ENCODE measurements at places on chromosomes 13 and 19.

DNA sequence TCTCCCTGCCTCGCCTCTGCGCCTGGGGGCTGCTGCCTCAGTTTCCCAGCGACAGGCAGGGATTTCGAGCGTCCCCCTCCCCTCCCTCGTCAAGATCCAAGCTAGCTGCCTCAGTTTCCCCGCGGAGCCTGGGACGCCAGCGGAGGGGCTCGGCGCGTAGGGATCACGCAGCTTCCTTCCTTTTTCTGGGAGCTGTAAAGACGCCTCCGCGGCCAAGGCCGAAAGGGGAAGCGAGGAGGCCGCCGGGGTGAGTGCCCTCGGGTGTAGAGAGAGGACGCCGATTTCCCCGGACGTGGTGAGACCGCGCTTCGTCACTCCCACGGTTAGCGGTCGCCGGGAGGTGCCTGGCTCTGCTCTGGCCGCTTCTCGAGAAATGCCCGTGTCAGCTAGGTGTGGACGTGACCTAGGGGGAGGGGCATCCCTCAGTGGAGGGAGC is 722 bp upstream of the ICAM1 start:
- no peak for DNase-seq

DNA sequence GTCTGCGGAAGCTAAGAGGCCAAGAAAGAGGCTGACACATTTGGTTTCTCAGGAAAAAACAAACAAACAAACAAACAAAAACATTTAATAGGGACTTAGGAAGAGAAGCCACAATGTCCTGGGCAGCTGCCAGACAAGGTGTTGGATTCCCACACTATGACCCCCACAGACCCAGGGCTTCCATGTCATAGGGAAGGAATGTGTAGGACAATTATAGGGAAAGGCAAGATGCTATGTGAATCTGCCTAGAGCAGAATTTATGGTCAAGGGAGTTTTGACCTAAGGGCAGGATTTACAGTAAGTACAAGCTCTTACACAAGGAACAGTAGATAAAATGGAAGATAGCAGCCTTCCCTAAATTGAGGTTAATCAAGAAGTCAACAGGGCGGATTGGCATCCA is 9.1 kb upstream of the CDADC1 start:
- DNase-seq: no peak

GRCh38 chr13:99303863-99304521 is 3.2 kb downstream of the GPR183 start:
- DNase-seq: no peak

GRCh38 chr19:37975071-37975470 is 68.1 kb downstream of the SIPA1L3 start:
- DNase-seq: no peak

- DNase-seq: no peak
Observed at GRCh38 chr13:100552755-100553154, 35.8 kb downstream of the GGACT start.

DNA sequence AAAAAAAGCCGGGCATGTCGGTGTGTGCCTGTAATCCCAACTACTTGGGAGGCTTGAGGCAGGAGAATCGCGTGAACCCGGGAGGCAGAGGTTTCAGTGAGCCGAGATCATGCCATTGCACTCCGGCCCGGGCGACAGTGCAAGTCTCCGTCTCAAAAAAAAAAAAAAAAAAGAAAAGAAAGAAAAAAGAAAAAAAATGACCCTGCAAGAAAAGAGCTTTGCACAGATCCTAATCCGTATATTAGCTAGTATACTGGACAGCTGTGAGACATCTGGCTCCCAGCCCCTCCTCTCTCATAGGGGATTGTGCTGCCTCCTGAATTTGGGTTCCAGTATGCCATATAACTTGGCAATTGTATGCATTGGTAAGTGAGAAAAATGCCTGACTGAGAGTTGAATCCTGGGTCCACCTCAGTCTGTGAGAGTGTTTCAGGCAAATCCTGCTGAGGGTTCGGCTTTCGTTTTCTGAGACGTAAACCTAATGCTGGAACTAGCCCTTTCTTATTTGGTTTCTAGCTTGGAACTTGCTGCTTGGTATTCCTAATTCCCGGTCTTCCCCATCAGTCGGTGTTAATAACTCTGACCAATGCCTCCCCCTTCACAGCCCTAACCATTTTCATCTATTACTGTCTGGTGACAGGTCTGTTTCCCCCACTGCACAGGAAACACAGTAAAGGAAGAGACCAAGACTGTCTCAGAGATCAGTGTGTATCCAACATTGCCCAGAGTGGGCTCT is 1.3 kb upstream of the AKT2 start:
- DNase-seq: no peak

DNA sequence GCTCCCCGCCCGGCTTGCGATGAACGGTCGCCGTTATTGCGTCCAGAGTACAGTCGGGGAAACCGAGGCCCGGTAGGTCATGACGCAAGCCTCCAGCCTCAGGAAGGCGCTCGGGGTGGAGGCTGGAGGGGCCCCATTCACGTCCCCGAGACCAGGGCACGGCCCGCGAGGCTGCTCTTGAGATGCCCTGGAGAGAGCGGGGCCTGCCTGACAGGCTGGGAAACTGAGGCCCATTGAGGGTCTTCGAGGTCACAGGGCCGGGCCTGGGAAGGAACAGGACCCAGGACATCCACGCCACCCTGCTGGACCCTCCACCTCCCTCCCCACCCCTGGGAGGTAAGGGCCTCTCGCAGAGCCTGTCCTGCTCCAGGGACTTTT is 367 bp downstream of the NDUFS7 start:
- no peak for DNase-seq

DNA sequence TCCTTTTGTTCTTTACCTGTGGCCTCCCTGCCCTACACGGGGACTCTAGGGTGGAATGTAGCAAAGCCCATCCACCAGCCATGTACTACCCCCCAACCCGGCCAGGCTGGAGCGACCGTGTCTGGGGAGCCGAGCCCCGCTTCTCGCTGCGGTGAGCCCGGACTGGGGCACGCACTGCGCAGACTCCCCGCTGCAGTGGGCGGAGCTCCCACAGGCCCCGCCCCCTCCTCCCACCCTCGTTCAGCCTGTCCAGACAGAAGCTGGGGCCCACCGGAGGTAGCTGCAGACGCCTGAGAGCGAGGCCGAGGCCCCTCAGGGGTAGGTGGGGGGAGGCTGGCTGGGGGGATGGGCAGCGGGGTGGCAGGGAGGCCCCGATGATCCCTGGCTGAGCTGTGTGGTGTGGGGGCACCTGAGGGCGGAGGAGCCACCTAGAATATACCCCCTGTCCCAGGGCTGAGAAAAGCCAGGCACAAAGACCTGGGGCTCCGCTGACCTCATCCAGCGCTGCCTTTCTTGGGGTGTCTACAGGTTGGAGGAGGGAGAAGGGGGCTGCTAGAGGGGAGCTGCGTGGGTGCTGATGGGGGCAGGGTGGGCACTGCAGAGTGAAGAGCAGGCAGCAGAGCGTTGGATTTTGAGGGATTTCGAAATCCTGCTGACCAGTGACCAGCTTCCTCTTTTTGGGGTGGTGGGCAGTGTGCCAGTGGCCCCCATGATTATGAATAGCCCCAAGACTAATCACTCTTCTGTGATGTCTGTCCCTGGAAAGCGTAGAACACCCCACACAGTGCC is 17.3 kb downstream of the PLD3 start:
- no peak for DNase-seq

- DNase-seq: no peak
Observed at GRCh38 chr19:55526216-55527196, 10.4 kb downstream of the SBK2 start.

DNA sequence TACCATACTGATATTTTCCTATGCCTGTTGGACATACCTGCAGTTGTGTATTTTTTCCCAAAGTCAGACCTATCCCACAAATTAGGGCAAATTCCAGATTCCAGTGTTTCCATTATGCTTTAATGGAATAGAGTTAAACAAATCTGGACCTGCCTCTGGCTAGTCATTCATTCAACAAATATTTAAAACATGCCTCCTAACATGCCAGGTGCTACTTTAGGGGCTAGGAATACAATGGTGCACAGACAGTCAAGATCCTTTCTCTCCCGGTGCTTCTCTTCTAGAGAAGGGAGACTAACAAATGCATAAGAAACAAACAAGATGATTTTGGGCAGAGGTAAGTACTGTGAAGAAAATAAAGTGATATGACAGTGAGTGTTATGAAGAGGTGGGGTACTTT is 7.5 kb upstream of the WDFY2 start:
- DNase-seq: no peak

GRCh38 chr13:44331446-44331845 is 42.2 kb upstream of the SERP2 start:
- DNase-seq: no peak

DNA sequence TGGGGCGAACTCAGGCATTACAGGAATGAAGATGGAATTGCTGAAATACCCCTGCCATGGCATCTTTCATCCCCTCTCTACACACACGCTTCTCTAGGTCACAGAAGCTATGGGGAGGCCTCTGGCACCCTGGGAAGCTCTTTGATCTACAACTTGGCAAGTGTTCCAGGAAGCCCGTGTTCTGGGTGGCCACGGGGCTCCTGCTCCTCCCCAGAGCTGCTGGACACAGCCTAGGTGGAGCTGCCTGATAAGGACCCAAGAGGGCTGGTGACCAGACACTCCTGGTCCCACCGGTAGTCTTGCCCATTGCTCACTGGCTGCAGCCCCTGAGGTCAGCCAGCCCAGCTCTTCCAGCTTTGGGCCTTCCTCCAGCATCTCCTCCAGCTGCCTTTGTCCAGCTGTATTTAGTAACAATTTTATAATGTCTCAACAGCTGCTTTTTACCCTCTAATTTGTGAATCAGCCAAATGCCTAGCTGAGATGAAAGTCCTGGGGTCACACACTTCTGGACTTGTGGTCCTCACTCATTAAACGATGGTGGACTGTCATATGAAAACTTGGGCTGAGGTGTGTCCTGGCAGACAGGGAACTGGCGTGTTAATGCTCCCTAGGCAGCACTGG is 72.8 kb upstream of the SPATA13 start:
- no peak for DNase-seq

DNA sequence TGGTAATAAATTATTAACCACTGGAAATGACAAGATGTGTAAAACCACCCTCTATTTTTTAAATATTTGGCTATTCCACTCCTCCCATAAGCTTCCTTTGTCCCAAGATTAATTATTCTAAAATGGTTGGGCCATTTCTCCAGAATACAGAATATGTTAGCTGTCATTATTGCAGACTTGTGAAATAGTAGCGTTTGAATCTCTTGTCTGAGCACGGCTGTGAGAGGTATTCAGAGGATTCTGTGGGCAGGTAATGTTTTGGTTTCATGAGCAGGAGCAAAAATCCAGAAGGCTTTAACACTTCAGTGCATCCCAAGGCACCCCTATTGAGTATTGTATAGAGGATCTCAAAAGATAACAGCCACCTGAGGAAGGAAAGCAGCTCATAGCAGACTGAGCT is 256.0 kb downstream of the UQCRFS1 start:
- DNase-seq: no peak

DNA sequence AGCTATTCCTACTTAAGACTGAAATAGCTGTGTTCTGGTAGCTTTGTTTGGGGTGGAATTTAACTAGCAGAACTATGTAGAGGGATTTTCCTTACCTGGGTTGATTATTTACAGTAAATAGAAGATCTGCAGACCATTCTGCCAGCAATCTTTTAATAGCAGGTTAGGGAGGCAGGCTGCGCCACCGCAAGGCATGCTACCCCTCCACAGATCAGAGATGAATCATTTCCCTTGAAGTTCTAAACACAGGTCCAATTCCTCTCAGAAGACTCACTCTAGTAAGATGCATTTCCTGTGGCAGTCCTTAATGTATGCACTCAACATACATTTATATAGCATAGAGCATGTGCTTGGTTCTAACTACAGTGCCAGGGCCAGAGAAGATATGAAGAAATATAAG is 109.0 kb downstream of the TNFRSF19 start:
- DNase-seq: no peak

- DNase-seq: no peak
Observed at GRCh38 chr13:23003446-23003845, 177.3 kb upstream of the SGCG start.

- DNase-seq: no peak
Observed at GRCh38 chr19:2270157-2270422, 11.9 kb downstream of the PEAK3 start.

GRCh38 chr13:109145631-109146030 is 516.2 kb downstream of the MYO16 start:
- DNase-seq: no peak

GRCh38 chr19:6470173-6470572 is 6.1 kb downstream of the CRB3 start:
- no peak for DNase-seq

GRCh38 chr19:8575467-8575997 is 1.7 kb downstream of the MYO1F start:
- no peak for DNase-seq

DNA sequence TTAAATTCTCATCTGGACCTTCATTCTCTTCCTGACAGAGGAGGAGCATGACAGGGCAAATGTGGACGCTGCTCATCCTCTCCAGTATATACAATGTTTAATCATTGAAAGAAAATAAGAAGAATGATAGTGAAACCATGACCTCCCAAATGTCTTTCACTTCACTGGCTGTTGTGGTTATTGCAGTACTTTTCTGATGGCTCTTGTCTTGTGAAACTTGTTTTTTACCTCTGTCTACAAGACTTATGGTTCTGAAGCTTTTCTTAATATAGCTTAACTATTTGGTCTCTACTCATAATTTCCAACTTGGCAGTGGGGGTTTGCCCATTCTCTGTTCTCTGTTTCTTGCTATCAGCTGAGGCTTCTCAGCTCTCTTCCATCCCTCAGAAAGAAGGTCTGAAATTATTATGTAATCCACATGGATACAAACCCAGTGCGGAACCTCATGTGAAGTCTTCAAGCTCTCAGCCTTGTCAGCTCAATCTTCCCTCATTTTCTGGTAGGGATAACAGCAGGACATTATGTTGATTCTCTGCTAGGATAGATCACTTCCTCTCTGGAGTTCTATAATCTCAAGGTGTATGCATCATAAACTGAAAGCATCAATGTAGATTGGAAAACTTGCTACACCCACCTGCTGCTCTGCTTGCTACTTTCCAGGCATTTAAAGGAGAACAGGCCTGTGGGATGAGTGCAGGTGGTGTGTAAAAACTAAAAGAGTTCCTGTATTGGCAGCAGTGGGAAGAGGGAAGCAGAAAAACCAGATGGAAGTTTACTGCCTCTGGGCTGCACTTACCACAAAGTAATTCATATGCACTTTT is 250.3 kb upstream of the HTR2A start:
- DNase-seq: no peak

GRCh38 chr13:25982907-25983306 is 68.9 kb downstream of the SHISA2 start:
- no peak for DNase-seq

DNA sequence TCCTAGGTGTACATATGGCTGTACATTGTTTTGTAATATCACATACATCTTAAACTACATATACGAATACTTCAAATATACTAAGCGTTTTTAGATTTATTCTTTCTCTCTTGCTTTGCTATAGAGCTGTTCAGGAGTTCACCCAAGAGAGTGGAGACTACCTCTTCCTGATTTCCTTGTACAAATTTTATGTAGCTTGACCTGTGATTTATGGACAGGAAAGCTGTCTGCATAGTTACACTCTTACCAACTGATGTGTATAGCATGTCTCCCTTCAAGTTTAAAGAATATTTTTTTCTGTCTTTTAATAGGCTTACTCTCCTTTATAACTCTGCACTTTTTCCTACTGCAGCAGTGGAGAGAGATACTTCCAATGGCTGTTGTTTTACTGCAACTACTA is 428.7 kb downstream of the NDFIP2 start:
- no peak for DNase-seq

All from cortex of kidney (tissue), 1 donor.